ENCODE measurements at places on chromosomes 12 and 14.

GRCh38 chr12:94740601-94741362, 90.4 kb upstream of the TMCC3 start:
- DNase-seq = no peak

DNA sequence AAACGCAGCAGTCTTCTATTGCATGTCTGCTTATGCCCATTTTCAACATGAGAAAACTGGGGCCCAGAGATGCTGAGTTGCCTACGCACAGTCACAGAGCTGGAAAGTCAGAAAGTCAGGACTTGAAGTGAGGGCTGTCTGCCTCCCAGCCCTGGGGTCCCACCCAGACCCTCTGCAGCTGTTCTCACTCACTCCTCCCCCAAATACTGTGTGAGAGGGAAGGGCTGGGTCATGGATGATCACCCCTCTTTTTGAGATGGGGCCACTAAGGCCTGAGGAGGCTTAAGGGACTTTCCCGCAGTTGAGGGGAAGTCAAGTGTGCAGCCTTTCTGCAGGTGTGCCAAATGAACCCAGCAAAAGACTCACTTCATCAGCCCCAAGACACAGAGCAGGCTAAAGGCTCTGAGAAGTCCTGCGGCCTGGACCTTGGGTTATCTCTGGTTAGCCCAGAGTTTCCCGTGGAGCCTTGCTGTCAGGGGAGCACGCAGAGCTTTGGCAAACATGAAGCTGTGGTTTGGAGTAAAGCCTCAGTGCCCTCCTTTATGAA, 18.7 kb downstream of the DTX1 start:
- no peak for DNase-seq

GRCh38 chr12:127731657-127732056, 535.3 kb upstream of the TMEM132C start:
- no peak for DNase-seq

DNA sequence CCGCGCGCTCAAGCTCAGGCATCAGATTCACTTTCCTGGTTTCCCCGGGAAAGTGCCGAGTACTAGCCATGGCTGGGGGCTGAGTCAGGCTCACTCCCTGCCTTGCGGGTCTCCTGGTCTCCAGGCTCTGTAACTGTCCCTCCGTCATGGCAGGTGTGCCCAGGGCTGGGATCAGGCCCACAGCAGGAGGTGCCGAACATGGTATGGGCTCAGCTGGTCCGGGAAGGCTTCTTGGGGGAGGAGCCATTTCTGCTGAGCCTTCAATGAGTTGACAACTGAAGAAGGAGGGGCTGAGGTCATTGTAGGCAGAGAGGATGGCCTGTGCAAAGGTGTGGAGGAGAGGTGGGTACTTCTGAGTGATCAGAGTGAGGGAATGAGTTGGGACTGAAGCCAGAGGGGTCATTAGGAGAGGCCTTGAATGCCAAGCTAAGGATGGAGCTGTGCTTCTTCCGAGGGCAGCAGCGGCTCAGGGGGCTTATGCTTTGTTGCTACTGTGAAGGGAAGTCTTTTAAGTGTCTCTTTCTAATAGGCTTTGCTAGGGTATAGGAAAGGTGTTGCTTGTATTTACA, 769 bp downstream of the EXOC3L4 start:
- DNase-seq = no peak

DNA sequence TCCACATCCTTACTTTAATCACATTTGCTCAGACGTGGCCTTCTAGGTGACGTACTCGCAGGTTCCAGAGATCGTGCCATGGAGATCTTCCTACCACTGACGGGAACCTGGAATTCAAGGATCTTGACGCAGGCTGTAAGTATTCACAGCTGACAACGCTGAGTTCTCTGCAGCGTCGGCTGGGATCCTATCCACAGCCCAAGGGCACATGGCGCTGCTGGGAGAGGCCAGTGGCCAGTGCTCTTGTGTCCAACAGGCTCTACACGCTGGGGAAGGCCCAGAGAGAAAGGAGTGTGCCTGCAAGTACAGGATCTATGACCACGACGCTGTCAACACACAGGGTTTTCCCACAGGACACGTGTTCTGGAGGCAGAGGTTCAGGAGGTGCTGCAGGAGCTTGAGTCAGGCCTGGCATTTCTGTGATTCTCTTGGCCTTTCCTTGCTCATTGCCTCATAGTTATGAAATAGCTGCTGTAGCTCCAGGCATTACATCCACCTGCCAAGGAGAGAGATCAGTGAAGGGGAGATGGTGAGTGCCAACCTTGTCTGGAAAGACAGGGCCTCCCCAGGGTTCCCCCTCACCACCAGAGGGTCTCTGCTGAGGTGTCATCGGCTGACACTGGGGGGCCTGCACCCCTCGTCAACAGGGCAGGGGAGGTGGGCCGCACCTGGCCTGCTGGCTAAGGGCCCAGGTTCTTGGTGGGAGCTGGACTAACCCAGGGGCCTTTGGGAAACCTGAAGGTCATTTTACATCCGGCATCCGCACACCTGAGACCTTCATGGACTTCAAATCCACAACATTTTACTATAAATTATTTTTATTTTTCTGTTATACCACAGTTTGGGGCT, 21.3 kb downstream of the LRCOL1 start:
- DNase-seq = no peak

- no peak for DNase-seq
These were observed 1.0 kb upstream of the SLC38A2 start for GRCh38 chr12:46373301-46374296.

- no peak for DNase-seq
These were observed 22.9 kb downstream of the NDUFA12 start for GRCh38 chr12:94980577-94980976.

DNA sequence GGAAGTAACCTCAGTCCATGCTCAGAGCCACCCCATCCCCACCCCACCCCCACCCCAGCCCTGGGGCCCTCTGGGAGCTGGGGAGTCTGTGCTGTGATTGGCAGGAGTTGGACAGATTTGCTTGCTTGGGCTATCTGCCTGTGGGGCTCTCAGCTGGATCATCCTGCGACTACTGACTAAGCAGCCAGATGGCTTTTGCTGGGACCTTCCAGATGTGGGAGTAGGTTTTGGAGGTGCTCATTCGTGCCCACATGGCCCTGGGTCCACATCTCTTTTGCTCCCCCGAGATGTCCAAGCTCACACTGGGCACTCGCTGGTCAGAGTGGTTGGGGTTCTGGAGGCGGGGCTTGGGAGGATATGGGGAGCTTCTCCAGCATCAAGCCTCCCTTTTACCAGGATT, 138.9 kb downstream of the TSPAN9 start:
- no peak for DNase-seq

DNA sequence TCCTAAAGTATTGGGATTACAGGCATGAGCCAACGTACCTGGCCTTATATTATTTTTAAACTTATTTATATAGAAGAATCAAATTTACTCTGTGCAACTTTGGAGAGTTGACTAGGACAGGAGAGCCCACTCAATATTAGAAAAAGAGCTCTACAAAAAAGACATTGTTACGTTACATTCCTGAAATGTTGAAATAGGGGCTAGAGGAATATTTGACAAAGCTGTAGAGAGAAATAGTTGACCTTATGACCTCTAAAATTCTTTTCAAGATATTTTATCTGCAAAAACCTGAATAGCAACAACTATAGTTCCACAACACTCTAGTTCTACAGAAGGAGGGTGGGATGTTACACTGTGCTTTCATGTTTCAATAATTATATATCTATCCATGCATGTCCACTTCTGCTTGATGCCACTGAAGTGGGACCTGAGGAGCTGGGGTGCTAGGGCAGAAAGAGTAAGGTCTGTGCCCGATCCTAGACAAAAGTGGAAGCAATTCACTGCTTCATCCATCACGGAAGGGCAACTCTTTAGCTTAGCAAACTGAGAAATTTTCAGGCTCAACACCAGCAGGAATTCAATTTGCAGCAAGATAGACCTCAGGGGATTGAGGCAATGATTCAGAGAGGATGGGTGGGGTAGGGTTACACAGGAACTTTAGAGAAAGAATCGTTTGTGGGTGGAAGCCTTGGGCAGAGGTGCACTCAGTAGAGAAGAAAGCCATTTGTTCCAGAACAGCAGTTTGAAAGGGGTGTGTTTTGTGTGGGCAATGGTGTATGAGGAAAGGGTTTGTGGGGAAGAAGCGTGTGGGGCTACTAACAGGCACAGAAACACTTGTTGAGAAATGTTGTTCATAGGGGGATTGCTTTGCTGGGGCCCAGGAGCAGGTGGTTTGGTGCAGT, 16.0 kb upstream of the RNASE10 start:
- DNase-seq = no peak

DNA sequence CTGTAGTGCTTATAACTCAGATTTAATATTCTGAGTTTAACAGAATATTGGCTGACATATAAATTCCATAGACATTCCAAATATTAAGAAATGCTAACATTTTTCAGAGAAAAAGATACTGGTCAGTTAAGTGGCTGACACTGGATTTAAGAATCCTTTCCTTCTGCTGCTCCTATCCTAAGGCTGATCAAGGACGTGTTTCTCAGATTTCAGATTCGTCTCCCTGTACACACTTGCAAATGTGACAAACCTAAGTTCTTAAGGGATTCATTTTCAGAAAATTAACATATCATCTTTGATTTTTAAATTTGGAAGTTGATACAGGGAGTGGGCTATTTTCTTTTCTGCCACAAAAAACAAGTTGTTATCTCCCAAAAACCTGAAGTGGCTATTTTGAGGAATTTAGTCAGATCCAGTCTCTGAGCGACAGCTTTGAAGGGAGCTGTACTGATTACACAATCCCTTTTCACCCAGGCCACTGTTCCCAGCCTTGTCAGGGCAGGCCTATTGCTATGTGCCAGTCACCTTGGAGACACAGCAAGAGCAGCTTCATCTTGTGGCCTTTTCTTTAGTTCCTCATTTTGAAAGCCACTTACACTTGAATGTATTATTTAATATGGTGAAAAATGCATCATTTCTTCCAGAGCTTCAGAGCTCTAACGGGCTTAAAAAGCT, 370.6 kb downstream of the KCNH5 start:
- DNase-seq = no peak

DNA sequence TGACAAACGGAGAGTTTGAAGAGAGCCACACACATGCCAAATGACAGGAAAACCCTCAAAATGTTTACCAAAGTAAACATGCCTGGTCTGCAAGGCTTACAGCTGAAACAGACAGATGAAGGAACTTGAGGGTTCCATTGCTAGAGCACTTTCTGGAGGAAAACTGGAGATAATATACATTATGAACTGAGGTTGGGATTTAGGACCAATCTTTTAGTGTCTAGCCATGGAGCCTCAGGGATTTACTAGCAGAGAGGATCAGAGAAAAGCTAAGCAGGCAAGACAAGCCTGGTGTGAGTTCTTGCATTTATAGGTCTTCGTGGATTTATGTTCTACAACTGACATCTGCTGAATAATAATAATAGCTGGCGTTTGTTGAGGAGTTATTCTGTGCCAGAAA, 205.3 kb downstream of the AEBP2 start:
- DNase-seq = no peak

DNA sequence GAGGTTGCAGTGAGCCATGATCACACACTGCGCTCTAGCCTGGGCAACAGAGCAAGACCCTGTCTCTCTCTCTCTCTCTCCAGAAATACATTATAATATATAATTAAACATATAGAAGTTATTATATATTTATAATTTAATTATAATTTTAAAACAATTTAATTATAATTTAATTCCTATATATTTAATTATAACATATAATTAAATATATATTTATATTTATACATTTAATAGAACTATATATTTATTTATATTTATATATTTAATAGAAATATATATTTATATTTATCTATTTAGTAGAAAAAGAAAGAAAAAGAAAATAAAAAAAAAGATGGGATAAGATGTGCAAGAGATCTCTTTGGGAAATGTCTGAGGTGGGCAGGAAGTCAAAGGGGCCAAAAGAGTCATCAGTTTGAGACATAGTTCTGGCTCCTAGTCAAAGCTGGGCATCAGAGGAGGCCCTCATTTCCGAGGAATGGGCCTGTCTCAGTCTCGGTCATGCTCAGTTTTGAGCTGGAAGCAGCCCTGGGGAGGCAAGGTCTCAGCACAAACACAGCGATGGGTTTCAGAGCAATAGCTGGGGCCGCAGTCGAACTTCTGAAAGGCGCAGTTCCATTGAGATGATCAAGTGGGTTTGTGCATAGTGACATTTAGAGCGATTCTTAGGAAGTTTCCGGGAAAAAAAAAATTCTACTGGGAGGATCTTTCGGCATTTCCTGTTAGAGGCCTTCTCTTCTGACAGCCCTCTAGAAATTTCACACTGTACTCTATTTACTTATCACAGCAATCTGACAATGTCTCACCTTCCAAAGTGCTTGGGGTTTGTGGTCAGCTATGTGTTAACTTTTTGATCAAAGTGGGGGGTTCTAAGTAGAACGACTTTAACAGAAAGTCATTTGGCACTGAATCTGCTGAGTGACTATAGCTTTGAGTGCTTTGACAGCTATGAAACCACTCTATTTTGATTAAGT, 58.7 kb upstream of the GZMB start:
- no peak for DNase-seq

DNA sequence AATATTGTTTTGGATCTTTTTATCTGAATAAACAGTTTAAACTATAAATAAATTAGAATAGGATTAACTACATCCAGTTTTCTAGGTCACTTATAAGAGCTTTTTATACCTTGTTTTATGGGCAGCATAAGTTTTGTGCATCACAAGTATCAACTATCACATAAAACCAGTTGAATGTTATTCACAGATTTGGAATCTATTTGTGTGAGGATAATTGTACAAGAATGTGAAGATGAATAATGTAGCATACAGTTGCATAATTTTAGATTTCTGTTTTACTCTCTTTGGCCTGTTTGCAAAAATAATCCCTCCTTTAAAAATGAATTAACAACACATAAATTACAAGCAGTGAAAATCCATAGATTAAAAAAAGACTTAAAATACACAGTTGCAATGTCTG, 88.8 kb downstream of the SCFD1 start:
- DNase-seq = no peak

DNA sequence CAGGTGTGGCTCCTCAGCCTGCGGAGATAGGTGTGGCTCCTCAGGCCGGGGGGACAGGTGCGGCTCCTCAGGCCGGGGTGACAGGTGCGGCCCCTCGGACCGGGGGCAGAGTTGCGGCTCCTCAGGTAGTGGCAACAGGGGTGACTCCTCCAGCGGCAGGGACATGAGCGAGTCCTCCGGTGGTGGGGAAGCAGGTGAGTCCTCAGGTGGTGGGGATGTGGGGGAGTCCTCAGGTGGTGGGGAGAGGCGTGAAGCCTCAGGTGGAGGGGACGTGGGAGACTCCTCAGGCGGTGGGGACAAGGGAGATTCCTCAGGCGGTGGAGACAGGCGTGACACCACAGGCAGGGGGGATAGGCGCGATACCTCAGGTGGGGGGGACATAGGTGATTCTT, 9.2 kb downstream of the KMT2D start:
- DNase-seq = no peak

DNA sequence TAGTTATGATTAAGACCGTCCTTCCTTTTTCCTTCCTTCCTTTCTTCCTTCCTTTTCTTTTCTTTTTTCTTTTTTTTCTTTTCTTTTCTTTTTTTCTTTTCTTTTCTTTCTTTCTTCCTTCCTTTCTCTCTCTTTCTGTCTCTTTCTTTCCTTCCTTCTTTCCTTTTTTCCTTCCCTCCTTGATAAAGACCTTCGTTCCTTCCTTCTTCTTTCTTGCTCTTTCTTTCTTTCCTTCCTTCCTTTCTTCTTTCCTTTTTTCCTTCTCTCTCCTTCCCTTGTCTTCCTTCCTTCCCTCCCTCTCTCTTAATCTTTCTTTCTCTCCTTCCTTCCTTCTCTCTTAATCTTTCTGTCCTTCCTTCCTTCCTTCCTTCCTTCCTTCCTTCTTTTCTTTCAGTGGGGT, 130.9 kb downstream of the PAPOLA start:
- DNase-seq = no peak

- DNase-seq = no peak
These were observed 49.6 kb downstream of the LRCOL1 start for GRCh38 chr12:132560614-132561426.

GRCh38 chr12:51531978-51532497, 59.0 kb upstream of the SCN8A start:
- DNase-seq = no peak

GRCh38 chr12:27119797-27120196, 37.4 kb upstream of the C12orf71 start:
- DNase-seq = no peak

Measured in esophagus squamous epithelium (tissue), 5 donors.